ENCODE measurements at places on chromosomes 7 and 10. TPM values are rescaled to one million over a fixed set of nuclear protein-coding genes. Genes with fewer than 3 reads are reported as not detected.

The MYO1G gene
- total RNA-seq, result 0.33 TPM

The CCDC7 gene
- total RNA-seq, result 0.66 TPM

The HTR7 gene
- total RNA-seq, result 0.39 TPM

The ARL4A gene
- 67.8 TPM for total RNA-seq

Measured in A549 treated with dexamethasone at 1 μM for 4 hours (cell line).